ENCODE measurements at places on chromosomes 5 and 9.
A peak's percentile ranks its signal among the peaks of the same experiment; 100 is the strongest.

DNA sequence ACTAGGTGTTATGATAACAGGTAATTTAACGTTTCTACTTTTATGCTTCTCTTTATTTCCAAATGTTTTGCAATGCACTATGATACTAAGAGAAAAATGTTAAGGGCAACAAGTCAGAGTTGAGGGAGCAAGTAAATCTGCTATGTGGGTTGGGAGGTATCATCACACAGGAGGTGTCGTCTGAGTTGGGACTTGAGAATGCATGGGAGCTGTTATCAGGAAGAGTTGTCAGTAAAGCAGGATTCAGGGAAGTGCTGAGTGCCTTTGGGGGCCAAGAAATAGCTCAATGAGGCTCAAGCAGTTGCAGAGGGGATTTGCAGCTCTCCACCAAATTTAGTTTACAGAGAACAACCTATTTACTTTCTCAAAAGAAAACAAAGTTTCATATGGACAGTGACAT, 108.0 kb downstream of the PPP2R2B start:
- DNase-seq: no peak

DNA sequence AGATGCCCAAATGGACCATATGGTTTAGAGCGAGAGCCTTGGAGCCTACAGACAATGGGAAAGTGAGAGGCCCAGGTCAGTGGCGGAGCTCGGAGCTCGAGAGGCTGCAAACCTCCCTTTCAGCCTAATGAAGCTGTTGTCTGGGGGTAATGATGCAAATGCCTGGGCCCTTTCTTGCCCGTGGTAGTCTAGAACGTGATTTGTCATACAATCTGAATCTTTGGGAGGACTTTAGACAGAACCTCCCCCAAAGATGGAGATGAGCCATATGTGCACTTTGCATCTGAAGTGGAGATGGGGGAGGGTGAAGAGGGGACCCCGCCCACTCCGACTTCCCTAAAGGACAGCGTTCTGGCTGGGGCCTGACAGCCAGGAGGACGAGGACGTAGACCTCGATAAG, 10.3 kb upstream of the NEUROG1 start:
- DNase-seq: no peak

DNA sequence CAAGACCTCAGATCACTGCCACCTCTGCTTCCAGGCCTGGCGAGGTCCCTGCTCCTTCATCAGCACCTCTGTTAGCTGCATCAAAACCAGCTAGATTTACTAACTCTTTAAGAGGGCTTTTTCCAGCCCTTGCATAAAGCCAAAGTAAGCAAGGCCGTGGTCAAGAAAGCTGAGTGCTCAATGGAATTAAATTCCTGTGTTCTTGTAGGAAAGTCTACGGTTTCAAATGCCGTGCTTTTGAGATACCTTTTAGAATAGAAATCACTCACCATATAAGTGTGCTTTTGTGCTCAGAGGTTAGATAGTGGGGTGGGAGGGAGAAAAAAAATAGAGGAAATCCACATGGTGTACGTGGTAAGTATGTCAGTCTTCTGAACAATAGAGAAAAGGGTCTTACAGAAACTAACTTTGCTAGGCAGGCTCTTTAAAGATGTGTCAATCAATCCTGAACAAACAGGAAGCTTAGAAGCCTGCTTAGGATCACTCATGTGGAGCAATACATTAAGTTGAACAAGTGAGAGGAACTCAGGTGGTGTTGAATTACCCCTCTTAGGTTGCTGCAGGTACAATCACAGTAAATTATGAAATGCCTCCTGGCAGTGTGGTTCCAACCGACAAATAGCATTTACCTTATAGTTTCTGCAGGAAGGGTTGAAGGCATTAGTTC, 79.7 kb downstream of the SEMA6A start:
- DNase-seq: no peak

- peak; percentile 71 for DNase-seq
Measured at GRCh38 chr9:4315582-4316215, 15.8 kb upstream of the GLIS3 start.

- DNase-seq: no peak
Measured at GRCh38 chr5:107300721-107301327, 369.9 kb downstream of the EFNA5 start.

- DNase-seq: peak; percentile 25
Measured at GRCh38 chr9:130997925-130998596, 10.9 kb upstream of the LAMC3 start.

DNA sequence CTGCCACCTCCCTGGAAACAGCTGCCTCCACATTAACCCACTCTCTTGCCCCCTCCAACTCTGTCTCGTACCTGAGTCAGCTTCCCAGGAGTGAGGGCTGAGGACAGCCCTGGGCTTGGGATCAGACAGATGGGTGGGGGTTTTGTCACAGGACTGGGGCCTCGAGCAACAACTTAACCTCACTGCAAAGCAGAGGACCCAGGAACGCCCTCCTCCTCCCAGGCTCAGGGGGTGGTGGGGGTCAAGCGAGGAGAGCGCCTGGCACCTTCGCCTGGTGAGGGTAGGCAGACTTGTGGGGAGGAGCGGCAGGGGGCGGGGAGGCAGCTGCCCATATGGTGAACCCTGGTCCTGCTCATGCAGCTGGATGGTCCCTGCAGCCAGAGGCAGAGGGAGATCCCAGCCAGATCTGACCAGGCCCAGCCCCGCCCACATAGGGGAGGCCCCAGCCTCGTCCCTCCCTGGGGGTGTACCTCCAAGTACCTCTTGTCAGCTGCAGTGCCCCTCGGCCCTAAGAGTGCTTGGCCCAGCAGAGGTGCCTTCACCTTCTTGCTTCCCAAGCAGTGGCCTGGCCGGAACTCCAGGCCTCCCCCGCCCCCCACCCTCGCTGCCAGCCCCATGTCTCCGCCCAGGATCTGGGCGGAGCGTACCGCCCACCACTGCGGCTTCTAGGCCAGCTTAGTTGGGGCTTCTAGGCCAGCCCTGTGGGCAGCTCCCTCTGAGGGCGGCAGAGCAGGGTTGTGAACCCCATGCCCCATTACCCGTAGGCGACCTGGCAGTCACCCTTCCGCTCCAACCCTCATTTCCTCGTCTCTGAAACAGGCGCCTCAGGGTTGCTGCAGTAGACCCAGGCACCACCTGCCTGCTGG, at the start of gene SARDH:
Gene SARDH (minus strand): TSS at position 579 of the 866 bp plus-strand sequence. CDS start 4,179 bp downstream, outside the sequence.
- peak; percentile 38 for DNase-seq

DNA sequence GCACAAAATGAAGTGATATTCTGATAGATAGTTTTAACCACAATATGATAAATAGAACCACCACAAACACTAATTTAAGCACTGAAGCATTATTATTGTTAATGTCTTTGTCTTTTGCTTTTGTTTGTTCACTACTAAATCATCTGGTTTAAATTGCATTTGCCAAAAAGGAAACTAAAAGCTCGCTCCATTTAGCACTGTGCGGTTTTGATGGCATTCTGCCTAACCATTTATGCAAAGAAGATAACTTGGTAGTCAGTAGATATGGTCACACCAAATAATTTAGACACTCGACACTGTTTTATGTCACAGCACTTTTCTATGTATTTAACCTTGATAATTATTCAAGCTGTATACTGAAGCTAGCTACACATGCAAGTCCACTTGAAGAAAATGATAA, 849.8 kb upstream of the CDH6 start:
- DNase-seq: no peak

DNA sequence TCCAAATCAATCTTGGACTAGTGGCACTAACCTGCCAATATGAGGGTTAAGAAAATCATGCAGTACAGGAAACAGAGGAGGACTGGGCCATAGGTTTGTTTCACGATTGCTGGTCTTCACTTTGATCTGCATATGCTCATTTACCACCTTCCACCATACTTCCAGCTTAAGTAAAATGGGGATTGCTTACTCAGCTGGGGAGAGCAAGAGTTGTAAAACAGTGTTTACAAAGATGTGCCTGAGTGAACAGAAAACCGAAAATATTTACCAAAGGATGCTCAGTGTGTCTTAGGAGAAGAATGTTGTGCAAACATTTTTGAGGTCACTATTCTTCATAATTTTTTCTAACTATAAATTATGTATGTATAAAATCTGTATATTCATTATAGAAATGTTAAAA, 65.1 kb upstream of the DNAH5 start:
- DNase-seq: no peak
